Hematopoietic multipotent progenitor cell treated with erythropoietin and hydrocortisone succinate and interleukin-3 and kit ligand, for 17 days (in vitro differentiated cells): ENCODE measurements at places on chromosomes 5 and 9.

- DNase-seq, result no peak
Measured at GRCh38 chr5:79122973-79123372, 11.4 kb downstream of the BHMT start.

DNA sequence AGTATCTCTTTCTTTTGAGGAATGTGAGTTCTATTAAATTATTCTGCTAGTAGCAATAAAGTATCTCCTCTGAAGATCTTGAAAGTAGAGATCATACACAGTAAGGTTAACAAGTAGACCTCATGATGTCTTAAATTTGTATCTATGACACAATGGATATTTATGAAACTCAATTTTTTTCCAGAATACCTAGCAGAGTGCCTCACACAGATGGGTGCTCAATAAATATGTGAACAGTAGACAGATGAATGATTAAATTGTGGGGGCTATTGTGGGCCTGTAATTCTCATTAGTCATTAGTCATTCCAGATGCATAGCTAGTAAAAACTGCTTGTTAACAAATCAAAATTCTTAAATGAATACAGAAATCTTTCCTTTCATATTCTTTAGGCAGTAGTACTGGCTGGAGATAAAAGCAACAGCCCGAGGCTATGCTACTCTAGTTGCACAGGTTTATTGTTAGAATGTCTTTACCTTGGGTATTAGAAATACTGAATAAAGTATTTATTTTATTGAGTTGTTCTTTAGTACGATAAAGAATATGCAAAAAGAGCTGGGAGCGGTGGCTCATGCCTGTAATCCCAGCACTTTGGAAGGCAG lies 22.0 kb downstream of the CHD1 start:
- no peak for DNase-seq

GRCh38 chr9:123929870-123930831 lies at the start of gene DENND1A:
Gene DENND1A, minus strand, starts transcription at chr9:123930126. Its CDS starts 221 bp downstream, at chr9:123929905.
- DNase-seq, result peak; percentile 78

- no peak for DNase-seq
Measured at GRCh38 chr9:117125531-117125930, 289.3 kb downstream of the ASTN2 start.

- no peak for DNase-seq
Measured at GRCh38 chr5:122501089-122501435, 189.0 kb downstream of the SNCAIP start.

- no peak for DNase-seq
Measured at GRCh38 chr9:89179540-89179894, 899 bp upstream of the SHC3 start.

GRCh38 chr9:97658707-97659106 lies 25.1 kb downstream of the NCBP1 start:
- DNase-seq, result no peak

- DNase-seq, result no peak
Measured at GRCh38 chr5:176639981-176640380, 7.3 kb upstream of the TSPAN17 start.
